ENCODE measurements at places on chromosomes 6 and 20.

GRCh38 chr20:62595491-62595890 lies 46.8 kb upstream of the SLCO4A1 start:
- no peak for DNase-seq

DNA sequence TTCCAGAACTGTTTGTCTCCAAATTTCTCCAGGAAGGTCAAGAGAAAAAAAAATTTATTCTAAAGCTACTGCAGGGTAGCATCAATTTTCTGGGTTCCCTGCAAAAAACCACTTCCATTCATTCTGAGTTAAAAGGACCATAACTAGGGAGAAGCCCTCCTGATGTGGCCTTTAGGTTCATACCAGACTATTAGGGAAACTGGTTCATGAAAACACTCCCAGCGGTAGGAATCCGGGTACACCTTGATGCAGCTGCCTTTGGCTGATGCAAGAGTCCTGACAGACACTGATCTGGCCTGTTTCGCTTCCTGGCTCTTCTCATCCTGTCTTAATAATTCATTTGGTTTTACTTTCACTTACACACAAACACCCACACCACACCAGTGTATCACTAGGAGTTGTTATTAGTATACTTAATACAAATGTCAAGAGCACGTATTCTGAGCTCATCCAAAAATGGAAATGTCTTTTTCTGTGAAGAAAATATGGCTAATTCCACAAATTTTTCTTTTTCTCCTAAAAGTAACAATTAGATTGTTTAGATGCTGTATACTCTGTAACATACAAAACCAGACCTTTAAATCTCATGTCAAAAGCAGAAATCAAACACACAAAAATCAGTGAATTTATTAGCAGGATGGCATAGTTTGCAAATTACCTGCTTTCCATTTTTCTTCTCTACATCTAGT lies 38.4 kb upstream of the ARHGAP18 start:
- no peak for DNase-seq

GRCh38 chr20:58237318-58238132 lies 9.1 kb upstream of the ANKRD60 start:
- DNase-seq, result no peak

DNA sequence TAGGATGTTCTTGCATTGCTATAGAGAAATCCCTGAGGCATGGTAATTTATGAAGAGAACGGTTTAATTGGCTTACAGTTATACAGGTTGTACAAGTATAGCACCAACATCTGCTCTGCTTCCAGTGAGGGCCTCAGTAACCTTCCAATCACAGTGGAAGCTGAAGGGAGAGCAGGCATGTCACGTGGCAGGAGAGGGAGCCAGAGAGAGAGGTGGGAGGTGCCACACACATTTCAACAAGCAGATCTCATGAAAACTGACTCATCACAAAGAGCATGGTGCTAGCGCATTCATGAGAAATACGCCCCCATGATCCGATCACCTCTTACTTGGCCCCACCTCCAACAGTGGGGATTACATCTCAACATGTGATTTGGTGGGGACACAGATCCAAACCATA lies 871.2 kb downstream of the TFAP2A start:
- no peak for DNase-seq

GRCh38 chr6:141925001-141925400 lies 207.7 kb upstream of the GJE1 start:
- no peak for DNase-seq

GRCh38 chr6:73743556-73743955 lies 47.6 kb downstream of the CD109 start:
- DNase-seq, result no peak

GRCh38 chr6:31791324-31792089 lies 4.0 kb downstream of the VARS1 start:
- no peak for DNase-seq

DNA sequence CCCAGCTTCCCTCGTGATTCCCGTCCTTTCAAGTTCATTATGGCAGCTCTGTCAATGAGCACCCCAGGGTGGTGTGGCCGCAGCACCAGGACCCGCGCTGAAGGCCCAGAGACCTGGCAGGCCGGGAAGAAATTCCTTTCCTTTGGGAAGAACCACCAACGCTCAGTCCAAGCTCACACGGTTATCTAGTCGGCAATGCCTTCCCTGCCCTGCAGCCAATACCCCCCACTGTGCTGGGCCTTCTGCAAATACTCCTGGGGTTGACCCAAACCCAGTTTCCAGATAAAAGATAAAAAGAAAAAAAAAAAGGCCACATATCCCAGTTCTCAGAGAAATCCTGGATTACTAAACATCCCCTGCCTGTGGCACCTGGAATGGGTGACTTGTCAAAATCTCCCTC lies 28.7 kb downstream of the PXDC1 start:
- no peak for DNase-seq

GRCh38 chr6:21887231-21888185 lies 294.0 kb downstream of the SOX4 start:
- DNase-seq, result peak; percentile 38

GRCh38 chr20:41057999-41058673 lies 29.5 kb downstream of the TOP1 start:
- DNase-seq, result no peak

DNA sequence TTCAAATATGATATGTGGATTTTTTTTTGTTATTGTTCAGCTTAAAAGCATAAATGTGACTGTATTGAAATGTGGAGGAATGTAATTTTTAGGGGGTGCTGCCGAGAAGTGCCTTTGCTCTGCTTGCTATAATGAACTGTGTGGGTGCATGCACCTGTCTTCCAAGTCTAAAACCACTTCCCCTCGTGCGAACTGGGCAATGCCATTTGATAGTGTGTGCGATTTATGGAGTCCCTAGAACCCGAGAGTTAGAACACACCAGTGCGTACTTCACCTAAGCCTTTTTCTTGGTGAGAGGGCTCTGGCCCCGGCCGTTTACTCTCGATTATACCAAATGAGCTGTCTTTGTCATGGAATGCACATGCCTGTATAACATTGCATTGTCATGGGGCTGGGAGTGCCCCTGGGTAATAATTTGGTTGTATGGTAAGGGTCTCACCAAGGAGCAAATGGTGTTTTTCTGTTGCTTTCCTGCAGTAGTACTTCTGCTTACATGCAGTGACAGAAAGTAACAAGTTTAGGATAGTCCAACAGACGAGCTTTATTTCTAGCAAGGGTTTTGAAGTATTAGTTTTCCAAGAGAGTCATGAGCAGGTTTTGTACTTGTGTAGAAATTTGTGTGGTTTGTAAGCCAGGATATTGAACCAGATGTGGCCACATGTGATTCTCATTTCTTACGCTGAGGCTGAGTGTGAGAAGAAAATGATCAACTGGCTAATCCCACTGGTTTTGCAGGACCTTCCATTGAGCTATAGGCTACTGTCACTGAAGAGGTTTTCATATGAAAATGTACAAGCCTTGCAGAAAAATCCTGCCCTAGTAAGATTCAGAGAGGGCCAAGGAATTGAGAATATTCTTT lies 172.4 kb downstream of the DTNBP1 start:
- no peak for DNase-seq

- DNase-seq, result no peak
Observed at GRCh38 chr20:58619077-58619863, 31.8 kb upstream of the STX16 start.

- DNase-seq, result no peak
Observed at GRCh38 chr6:128107682-128108081, 206.8 kb upstream of the THEMIS start.

- DNase-seq, result no peak
Observed at GRCh38 chr6:6346427-6347023, 26.1 kb upstream of the F13A1 start.

DNA sequence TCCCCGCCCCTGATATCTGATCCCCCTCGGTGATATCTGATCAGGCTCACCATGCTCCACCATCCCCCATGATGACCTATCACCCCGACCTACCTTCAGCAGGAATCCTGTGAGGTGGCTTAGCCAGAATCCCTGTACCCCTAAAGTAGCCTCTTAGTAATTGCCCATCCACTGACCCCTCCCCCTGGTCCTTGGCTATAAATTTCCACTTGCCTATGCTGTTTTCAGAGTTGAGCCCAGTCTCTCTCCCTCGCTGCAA lies 177.5 kb upstream of the GGTLC1 start:
- no peak for DNase-seq

GRCh38 chr20:58213121-58213520 lies 15.3 kb downstream of the ANKRD60 start:
- no peak for DNase-seq

- DNase-seq, result peak; percentile 92
Observed at GRCh38 chr6:127515794-127516661, 3.1 kb downstream of the MTCL3 start.

DNA sequence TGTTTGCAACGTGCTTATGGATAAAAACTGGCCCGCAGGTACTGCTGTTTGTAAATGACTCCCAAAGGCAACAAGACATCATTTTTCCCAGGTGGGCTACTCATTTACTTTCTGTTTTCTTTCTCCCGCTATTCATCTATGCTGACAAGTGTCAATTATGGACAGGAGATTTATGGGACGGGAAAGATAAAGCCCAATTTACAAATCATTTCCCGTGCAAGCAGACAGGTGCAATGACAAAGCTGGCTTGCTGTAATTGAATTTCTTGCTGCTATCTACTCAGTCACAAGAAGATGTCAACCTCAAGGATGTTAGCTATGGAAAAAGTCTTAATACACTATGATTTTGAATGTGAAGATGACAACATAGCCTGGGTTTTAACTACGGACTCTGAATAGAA lies 125.5 kb downstream of the EPHA7 start:
- DNase-seq, result peak; percentile 92

DNA sequence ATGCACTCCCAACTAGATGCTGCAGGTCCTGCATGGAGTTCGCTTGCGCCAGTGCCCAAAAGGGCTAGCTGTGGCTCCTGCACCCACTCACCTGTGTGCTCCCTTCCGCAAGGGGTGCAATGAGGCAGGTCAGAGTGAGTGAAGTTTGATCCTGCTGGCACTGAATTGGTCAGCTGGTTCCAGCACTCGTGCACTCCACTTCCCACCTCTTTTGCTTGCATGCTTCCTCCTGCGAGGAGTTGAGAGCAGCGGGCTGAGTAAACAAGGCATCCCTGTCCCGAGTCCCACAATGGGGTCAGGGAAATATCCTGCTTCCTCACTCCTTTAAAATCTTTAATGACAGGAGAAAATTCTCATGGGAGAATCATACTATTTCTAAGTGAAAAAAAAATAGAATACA lies 86.2 kb downstream of the LCA5 start:
- DNase-seq, result no peak

- no peak for DNase-seq
Observed at GRCh38 chr20:63333241-63333836, 27.8 kb downstream of the CHRNA4 start.

DNA sequence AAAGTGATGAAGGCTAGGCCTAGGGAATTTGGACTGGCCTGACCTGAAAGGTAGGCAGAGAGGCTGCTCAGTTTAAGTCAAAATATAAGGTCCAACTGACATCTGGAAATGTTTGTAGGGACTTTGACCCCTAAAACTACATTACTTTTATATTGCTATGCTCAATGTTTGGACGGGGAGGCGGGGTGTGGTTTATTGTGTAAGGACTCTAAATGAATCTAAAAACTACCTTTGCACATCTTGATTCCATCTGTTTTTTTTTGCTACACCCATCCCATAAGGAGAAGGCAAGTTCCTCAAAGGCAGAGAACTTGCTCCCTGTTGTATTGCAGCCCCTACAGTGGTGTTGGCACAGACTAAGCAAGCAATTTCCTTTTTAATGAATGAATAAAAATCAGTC lies 227.1 kb downstream of the HACE1 start:
- DNase-seq, result no peak

GRCh38 chr20:62820208-62820961 lies 3.5 kb downstream of the COL9A3 start:
- no peak for DNase-seq

- no peak for DNase-seq
Observed at GRCh38 chr6:2782356-2782708, 17.1 kb downstream of the WRNIP1 start.

DNA sequence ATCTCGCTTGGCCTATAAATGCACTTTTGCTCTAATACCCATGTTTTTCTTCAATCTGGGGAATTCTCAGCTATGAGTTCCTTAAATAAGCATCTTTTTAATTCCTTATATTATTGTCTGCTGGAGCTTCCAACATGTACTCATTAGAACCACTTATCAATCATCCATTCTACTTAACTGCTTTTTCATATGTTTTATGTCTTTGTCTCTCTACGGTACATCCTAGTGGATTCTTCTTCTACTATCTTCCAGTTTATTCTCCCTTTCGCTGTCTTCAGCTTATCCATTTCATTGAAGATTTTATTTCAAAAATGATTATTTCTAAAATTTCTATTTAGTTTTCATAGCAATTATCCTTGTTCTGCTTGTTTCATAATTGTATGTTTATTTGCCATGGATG lies 12.4 kb upstream of the ZSCAN16 start:
- DNase-seq, result no peak

GRCh38 chr6:25366903-25367545 lies 87.8 kb downstream of the CARMIL1 start:
- no peak for DNase-seq

DNA sequence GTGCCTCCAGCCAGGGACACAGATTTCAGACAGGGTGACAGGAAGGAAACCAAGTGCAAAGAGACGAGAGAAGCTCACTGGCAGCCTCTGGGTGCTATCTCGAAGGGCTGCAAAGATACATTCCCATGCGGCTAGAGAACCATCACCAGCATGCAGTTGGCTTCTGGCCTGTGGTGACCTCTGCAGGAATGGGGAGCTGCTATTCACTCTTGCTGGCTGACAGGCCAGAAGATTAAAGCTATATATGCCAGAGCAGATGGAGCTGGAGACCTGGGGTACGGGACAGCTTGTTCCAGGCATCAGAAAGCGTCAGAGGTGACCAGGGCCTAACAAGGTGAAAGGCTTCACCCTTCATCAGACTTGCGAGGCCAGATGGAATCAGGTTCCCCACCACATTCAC lies 20.0 kb downstream of the MAP1LC3A start:
- no peak for DNase-seq

DNA sequence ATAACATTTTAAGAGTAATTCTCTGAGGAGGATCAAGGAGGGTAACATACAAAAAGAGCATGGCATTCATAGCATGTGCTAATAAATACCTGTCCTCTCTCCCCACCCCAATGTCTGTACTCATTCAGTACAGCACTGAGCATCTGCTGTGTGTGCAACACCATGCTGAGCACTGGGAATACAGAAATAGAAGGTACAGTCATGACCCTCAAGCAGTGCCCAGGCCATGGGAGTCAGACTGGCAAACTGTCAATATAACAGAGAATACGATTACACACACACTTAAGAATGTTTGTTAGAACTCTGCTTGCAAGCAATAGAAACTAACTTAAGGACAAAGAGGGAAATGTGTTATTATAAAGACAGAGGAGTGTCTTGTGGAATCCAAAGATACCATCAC lies 24.7 kb upstream of the ZFAND3 start:
- no peak for DNase-seq

Measured in NCI-H774 (cell line).